Psoas muscle (tissue), 8 donors: ENCODE measurements at places on chromosomes 1 and 21. TPM values are rescaled to one million over a fixed set of nuclear protein-coding genes. Genes with fewer than 3 reads are reported as not detected.

DNA sequence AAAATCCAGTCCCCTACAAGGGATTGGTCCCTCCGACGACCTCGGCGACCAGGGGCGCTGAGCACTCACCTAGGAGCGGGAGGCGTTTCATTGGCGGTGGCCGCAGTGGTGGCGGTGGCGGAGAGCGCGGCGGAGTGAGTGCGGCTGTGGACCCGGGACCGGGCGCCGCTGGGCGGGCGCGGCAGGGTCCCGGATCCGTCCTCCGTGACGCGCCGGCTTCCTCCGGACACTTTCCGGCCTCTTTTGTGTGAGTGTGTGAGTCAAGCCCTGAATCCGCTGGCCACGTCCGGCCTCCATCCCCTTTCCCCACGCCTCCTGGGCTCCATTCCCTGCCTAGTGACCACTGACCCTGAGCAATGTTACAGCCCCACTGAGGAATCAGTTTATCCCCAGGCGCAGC lies at the start of gene ADGRL4:
ADGRL4 (minus strand) TSS at position 167 of the 400 bp plus-strand sequence; CDS start at position 91, 76 bp downstream.
- peak; percentile 57 for DNase-seq

DNA sequence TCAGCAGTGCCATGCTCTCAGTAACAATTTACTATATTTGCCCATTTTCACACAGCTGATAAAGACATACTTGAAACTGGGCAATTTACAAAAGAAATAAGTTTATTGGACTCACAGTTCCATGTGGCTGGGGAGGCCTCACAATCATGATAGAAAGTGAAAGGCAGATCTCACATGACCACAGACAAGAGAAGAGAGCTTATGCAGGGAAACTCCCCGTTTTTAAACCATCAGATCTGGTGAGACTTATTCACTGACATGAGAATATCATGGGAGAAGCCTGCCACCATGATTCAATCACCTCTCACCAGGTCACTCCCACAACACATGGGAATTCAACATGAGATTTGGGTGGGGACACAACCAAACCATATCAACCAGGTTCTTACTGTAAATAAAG lies 112.1 kb upstream of the C1orf87 start:
- DNase-seq = no peak

- DNase-seq = no peak
Measured at GRCh38 chr1:163664671-163665335, 343.0 kb downstream of the NUF2 start.

- no peak for DNase-seq
Measured at GRCh38 chr1:231021540-231022031, 18.5 kb downstream of the FAM89A start.

DNA sequence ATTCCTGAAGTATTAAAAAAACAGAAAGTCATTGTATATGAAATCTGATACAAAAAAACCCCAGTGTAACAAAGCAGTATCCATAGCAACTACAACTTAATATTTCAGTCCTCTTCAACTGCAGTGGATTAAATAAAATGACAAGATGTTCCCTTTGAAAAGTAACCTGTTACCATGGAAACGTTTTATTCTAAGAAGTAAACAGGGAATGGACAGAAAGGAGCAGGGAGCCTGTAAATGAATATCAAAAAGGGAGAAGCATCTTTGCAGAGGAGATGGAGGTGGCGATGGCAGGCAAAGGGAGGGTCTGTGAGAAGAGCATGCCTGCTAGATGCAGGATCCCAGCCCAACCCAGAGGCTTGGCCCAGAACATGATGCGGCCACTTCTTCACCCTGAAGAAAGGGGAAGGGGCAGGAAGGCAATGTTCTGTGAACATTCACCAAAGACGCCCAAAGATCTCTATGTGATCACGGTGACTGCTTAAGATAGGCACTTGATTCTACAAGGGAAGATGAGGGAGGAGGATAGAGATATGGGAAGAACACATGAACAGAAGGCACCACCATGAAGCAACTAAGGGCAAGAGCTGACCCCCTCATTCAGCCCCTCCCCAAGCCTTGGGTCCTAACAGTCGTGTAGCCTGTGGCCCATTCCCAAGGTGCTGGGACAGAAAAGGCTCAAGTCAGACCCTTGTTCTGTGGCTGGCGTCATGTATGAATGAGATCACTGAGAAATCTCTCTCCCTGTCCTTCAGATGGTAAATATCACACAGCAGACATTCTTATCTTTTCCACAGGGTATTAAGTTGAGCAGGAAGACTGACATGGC lies 200.0 kb downstream of the SLC45A1 start:
- no peak for DNase-seq

DNA sequence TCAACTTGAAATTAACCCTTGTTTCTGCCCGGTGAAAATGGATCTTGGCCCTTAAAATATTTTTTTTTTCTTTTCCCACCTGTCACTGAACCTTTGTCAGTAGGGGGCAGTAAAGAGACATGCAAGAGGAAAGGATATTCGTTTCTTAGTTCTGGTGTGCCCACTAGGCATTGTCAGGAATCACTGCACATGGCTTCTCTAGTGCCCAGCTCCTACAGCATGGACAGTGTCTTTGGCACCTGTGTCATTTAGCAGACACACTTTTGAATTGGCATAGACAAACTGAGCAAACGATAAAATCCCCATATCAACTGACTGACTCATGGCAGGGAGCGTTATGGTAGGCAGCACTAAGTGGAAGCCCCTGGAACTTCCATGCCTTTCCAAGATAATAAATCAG lies 1048.1 kb downstream of the BRINP3 start:
- DNase-seq = no peak

GRCh38 chr21:38490411-38491020 lies 7.8 kb downstream of the ERG start:
- no peak for DNase-seq

- peak; percentile 72 for DNase-seq
Measured at GRCh38 chr1:220786337-220787068, at the start of gene MTARC1. Gene MTARC1 (plus strand): TSS chr1:220786913. CDS start chr1:220786945, 32 bp downstream.

DNA sequence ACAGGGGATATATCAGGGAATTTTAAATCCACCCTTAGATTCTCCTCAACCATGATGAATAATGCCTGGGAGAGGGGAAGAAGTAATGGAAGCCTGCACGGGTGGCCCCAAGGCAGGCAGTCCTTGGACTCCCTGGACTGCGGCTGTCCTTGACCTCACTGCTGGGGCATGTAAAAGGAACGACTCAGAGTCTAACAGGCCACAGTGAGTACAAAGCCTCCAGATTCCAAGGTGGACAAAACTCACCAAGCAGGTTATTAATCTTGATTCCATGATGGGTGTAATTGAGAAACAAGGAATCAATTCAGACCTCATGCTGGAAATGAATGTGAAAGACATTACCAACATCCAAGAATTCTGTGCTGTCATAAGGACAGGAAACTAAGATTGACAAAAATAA lies 13.0 kb upstream of the ARHGAP29 start:
- no peak for DNase-seq

GRCh38 chr1:171663854-171664575 lies 11.5 kb upstream of the MYOC start:
- no peak for DNase-seq

DNA sequence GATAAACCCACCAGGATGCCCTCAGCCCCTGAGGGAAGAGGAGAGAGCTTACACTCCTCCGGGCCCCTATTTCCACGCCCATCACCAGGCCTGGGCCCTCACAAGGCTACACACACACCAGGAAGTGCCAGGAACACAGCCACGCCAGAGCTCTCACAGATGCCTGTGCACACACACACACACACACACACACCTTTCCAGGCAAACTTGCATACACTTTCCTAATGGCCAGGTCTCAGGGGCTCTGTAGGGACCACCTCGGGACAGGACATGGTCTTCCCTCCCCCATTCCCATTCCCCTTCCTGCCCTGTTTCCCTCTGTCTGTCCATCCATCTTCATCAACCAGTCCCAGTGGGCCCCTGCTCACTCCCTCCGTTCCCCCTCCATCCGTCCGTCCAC lies 9.7 kb upstream of the EPHA2 start:
- DNase-seq = no peak

- no peak for DNase-seq
Measured at GRCh38 chr1:245798349-245798711, 643.5 kb downstream of the KIF26B start.

DNA sequence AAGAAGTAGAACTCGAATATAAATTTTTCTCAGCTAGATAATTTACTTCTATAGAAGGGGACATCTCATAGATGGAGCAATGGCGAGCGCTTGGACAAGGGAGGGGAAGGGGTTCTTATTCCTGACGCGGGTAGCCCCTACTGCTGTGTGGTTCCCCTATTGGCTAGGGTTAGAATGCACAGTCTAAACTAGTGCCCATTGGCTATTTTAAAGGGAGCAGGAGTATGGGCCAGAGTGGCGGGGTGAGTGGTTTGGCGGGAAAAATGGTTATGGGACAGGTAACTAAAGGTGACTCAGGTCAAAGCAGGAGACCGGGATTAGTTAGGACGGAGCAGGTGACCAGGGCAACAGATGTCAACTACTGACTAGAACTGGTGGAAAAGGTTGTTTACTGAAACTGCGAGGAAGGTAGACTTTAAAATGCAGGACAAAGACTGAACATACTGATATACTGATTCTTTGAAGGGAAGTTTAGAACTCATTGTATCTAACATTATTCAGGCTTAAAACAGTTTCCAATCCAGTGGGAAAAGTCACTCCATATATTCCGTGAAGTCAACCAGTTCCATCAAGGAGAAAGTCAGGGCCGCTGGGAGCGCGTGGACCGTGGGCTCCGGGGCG lies 940 bp upstream of the ATAD3A start:
- DNase-seq = no peak

- DNase-seq = no peak
Measured at GRCh38 chr1:8533907-8534306, 216.0 kb downstream of the SLC45A1 start.

- DNase-seq = no peak
Measured at GRCh38 chr1:44318097-44319088, 36.7 kb downstream of the ERI3 start.

DNA sequence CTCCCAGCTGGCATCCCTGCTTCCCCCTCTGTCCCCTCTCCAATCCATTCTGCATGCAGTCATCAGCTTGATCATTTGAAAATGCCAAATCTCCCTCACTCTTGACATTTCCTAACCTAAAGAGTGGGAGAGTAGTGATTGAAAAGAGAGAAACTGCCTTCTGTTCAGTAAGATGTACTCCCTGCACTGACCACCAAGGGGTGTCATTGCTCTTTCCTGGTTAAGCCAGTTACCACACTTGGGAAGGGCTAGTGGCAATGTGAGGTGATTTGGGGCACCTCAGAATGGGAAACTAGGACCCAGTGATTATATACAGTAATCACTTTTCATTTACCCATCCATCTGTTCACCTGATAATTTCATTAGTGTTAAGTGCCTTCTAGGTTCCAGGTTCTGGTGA lies 6.9 kb upstream of the TMEM269 start:
- no peak for DNase-seq

DNA sequence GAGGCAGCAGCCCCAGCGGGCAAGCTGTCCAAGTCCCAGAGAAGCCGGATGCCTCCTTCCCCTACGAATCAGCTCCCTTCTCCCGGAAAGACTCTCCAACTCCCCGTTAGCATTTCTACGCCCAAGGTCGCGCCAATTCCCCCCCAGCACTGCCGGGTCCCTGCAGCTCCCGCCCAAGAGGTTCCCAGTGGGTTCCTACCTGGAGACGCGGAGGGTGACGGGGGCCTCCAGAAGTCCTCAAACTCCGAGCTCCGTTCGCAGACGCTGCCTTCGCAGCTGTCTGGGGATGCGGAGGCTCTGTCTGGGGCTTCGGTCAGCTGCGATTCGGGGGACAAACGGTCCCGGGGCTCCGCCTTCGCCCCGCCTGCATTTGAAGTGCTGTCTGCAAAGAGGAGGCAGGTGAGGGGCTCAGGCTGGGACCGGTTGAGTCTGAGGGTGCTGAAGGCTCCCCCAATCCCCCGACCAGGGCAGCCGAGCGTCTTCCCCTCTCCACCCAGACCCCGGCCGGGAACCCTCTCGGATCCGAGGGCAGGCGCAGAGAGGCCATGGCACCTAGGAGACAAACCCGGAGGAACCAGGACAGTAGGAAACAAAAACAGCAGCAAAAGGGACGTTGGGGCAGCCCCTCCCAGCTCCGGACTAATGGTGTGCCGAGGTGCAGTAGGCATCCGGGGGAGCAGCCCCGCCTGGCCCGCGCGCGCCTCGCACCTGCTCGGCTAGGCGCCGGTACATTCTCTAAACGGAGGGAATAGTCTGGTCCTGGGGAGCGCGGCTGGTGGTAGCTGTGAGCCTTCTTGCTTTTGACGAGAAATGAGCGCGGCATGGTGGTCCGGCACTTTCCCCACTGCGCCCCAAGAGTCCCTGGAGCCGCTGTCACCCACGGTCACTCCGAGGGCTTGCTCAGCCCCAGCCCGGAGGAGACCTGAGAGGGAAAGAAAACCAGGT lies 3.8 kb downstream of the GFI1 start:
- no peak for DNase-seq

DNA sequence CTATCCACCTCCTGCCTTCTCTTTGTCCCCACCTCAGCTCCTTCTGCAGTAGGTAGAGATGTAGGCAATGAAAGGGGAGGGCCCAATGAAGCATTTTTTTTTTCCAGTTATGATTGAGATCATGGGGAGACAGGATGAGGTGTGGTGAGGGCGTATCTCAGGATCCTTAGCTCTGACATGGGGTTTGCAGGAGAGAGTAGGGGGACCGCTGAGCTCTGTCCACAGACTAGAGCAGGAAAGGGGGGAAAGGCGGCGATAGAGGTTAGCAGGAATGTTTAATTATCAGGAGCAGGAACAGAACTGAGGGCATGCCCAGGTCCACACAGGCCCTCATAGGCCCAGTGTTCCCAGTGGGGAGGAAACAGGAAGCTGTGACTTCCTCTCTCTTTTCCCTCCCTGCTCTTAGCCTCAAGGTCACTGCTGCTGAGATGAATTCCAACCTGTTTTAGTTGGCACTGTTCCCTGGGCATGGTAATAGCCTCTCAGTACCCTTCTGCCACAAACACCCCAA lies 901 bp upstream of the RXFP4 start:
- no peak for DNase-seq

GRCh38 chr21:27408826-27409225 lies 441.9 kb upstream of the ADAMTS5 start:
- no peak for DNase-seq

DNA sequence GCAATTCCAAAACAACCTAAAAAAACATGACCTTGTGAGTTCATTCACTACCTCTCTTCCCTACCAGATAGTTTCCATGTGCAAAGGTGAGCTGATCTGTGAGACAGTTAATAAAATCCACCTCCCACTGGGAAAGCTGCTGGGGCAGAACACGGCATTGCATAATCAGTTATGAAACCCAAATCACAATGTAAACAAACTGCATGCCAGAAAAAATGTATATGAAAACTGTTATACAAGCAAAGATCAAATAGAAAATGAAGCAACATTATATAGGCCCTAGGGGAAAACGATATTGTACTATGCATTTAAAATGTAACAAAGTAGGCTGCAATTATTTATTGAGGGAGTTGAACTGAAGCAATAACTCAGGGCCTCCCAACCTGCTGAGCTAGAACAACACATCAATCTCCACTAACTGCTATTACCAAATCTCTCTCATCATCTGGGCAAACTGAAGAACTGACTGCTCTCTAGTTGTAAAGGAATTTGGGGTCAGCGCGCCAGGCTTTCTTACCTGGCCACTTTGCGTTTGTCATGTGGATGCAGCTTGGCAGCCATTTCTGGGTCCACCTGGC lies 31.0 kb downstream of the TRIT1 start:
- no peak for DNase-seq

- no peak for DNase-seq
Measured at GRCh38 chr1:243718893-243719292, 131.2 kb downstream of the AKT3 start.

- DNase-seq = no peak
Measured at GRCh38 chr1:210321552-210321951, 7.2 kb upstream of the HHAT start.

The ETS2 gene
- 115 TPM for polyA plus RNA-seq

The ATP5IF1 gene
- polyA plus RNA-seq = 293 TPM

The FCRL2 gene
- not detected for polyA plus RNA-seq

The ERG gene
- polyA plus RNA-seq = 6.6 TPM

The NBPF10 gene
- 0.43 TPM for polyA plus RNA-seq

The TNFRSF25 gene
- polyA plus RNA-seq = 1.5 TPM

The KCNK1 gene
- 0.14 TPM for polyA plus RNA-seq

The KLF17 gene
- polyA plus RNA-seq = not detected

The FAM43B gene
- 0.05 TPM for polyA plus RNA-seq
